H54 (cell line): ENCODE measurements at places on chromosomes 1 and 21.

- no peak for DNase-seq
Measured at GRCh38 chr1:84480650-84481049, 1.6 kb downstream of the RPF1 start.

GRCh38 chr1:181135815-181136737 is 47.6 kb downstream of the IER5 start:
- no peak for DNase-seq

GRCh38 chr21:29005696-29006095 is 13.0 kb upstream of the LTN1 start:
- DNase-seq = no peak

DNA sequence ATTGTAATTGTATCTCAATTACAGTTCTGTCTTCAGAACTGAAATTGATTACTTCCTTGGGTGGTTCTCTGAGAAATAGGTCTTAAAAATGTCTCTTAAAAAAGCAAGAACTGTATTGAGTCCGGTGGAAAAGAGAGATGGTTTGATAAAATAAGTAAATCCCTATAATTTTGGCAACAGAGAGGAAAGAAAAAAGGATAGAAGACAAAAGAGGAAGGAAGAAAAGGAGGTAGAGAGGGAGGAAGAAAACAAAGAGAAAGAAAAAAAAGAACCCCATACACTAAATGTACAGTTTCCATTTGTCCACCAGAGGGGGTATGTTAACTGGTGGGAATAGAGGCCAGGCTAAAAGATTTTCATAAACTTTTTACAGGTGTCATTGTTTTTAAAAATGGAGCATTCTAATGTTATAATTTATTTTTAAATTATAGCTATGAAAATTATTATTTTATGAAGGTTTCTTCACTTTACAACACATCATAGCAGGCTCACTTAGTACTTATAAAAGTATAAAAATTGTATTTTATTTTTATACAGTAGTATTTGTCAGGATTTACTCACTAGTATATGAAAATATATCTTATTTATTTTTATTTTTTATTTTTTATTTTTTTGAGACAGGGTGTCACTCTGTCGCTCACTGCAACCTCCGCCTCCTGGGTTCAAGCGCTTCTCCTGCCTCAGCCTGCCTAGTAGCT is 2.1 kb upstream of the UBE2T start:
- DNase-seq = no peak

DNA sequence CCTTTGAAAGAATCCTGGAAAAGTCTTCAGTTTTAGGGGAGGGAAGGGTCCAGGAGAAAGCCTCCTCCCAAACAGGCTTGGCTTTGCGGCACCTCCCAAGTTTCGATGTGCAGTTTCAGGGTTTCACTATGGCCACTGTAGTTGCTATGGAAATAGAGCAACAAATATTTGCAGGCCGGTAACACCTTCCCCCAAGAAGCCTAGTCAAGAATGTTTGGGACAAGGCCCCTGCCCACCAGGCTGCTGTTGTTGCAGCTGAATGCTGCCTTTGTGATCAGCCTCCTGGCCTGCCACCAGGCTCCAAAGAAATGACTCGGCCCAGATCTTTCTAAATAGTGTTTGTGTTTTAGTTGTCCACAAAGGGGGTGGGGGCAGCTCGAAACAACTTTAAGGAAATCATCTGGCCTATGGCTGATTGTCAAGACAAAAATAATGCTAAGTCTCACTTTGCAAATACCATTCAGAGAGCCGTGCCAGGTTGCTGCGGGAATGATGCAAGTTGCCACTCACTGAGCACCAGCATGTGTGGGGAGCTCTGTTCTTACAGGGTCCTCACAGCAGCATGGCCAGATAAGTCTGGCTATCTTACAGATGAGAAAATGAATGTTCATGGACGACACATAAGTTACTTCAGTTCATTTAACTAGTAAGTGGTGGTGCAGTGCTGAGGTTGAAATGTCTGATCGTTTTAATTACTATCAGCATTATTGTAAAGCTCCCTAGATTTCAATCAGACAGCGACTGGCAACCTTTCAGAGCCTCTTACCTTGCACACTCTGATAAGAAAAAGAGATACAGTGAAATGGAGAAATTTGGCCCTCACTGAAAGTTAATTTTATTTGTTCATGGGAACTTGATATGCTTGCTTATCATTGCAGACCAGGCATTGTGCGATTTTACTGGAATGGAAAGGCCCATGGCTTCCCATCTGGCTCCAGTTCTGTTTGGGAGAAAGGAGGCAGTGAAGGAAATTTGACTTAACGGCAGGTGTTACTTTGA is 91.2 kb upstream of the JUN start:
- DNase-seq = no peak

DNA sequence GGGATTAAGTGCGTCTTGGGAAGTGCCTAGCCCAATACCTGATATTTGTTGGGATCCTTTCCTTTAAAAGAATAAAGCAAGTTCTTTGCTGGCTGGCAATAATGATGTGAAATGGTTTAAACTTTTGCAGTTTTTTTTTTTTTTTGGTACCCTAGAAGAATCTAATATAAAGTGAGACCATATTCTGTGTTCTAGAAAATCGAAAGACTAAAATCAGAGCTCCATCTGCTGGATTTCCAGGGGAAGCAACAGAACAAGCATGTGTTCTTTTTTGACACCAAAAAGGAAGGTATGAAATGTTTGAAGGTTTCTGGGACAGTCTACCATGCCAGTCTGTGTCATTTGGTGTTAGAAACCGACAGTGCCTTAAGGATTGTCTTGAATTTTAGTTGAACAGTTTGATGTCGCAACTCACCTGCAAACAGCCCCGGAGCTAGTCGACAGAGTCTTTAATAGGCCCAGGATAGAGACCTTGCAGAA is 6.4 kb downstream of the UTP11 start:
- no peak for DNase-seq

GRCh38 chr1:86704972-86705664 is 742 bp downstream of the SH3GLB1 start:
- DNase-seq = peak; percentile 39

DNA sequence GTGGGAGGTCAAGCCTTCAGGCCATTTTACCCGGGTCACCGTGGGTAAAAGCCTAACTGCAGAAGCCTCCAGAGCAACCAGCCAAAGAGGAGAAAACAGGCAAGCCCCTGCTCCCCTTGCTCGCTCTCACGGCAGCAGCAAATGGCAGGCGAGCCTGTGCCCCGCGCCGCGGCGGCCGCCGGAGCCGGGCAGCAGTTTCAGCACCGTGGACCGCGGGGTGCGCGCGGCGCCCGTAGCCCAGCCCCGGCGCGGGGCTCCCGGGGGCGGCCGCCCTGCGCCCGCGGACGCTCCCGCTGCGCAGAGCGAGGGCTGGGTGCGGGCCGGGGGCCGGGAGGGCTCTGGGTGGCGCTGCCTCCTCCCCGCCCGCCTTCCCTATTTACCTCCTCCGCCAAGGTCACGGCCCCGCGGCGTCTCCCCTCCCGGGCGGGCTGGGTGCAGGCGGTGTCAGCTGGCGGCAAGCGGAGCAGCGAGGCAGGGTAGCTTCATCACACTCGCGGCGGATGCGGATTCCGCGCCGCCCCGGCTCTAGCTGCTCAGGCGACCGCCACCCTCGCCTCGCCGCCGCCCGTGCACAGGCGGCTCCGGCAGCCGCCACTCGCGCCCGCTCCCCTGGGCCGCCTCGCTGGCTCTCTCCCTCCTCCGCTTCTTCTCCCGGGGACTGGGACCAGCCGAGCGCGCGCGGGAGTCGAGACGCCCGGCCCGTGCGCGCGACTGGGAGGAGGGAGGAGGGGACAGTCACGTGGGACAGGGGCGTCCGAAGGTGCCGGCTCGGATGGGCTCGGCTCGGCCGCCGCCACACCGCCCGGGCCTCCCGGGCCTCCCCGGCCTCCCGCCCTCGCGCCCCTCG is at the start of gene RGS7:
RGS7 (minus strand) TSS at position 687 of the 847 bp plus-strand sequence.
- DNase-seq = peak; percentile 62

DNA sequence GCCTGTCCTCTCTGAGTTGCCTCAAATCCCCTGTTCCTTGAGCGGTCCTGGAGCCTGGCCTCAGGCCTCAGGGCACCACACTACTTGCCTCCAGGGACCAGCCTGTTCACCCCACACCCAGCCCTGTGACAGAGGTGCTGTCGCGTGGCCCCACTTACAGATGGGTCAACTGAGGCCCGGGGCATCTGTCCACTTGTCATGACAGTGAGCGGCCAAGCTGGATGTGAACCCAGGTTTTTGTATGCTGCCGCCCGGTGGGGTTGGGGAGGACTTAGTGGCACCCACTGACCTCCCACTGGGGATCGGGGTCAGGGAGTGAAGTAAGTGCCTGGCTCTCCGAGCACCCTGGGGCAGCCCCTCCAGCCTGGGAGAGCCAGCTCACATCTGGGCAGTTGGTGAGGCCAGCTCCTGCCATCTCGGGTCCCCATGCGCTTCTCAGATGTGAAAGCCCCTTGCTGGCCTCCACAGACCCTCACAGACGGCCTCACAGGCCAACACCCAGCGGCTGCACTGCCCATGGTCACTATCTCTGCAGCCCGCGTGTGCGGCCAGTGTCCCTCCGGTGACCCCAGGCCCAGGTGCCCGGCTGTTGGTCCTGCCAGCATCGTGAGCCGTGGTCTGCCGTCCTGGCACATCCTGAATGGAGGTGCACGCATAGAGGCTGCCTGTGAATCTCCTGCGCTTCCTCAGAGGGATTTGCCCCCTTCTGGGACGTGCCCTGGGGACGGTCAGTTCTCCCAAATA is 9.3 kb upstream of the FAAP20 start:
- DNase-seq = no peak

DNA sequence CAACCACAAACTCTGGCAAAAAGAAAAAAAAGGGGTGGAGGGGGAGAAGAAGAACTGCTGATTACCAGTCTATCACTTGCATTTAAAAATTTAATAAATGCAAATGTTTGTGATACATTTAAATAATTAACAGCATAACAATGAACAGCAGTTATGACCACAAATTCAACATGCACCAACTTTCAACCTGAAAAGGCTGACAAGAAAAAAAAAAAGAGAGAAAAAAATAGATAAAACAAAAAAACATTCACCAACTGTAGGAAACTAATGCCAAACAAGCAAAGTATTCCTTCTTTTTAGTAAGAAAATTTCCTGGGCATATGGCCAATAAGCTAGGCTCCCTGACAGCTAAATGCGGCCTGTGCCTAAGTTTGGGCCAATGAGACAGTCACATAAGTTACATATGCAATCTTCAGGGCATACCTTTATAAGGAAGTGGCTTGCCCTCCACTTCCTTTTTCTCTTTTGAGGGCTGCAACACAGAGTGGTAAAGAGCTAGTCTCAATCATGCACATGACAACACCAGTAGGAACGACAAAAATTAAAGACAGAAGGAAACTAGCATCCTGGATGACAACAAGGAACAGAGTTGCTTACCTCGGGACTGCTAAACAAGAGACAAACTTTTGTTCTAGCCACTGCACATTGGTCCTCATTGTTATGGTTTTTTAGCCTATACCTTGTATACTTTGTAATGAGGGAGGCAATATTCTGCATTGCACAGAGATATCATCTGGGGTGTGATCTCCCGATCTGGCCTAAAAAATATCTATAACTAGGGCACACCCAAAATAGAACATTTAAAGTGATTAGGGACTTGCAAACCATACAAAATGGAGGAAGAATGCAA is 24.2 kb upstream of the PHTF1 start:
- no peak for DNase-seq

- DNase-seq = no peak
Measured at GRCh38 chr1:92851729-92852128, 19.9 kb downstream of the RPL5 start.

GRCh38 chr1:155198547-155198906 is 9.2 kb downstream of the THBS3 start:
- DNase-seq = no peak

GRCh38 chr21:43608225-43608624 is 51.1 kb downstream of the HSF2BP start:
- no peak for DNase-seq

GRCh38 chr1:221740993-221741702 is 741 bp downstream of the DUSP10 start:
- DNase-seq = no peak

- no peak for DNase-seq
Measured at GRCh38 chr1:38178216-38178615, 131.6 kb upstream of the POU3F1 start.

DNA sequence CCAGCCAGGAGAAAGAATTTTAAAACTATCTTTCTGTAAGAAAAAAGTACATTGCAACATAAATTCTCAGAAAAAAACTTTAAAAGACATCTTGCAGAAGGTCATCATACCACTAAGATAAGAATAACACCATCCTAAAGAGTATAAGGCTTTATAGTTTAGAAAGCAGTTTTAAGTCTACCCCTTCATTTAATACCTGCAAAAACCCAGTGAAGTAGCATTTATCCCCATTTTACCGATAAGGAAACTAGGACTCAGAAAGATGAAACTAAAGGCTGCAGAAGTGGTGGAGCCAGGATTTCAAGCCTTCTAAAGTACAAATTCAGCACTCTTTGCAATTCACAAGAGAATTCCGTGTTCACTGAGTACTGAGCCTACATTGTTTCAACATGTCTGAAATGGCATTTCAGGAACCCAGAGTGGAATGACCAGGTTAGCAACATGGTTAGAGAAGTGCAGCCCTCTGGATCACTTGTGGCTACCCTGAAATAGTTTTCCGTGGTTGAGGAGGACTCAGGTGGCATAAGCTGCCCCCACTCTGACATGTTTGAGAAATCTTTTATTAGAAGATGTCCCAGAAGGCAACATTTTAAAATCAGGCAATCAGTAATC is 6.7 kb downstream of the MYCL start:
- no peak for DNase-seq

DNA sequence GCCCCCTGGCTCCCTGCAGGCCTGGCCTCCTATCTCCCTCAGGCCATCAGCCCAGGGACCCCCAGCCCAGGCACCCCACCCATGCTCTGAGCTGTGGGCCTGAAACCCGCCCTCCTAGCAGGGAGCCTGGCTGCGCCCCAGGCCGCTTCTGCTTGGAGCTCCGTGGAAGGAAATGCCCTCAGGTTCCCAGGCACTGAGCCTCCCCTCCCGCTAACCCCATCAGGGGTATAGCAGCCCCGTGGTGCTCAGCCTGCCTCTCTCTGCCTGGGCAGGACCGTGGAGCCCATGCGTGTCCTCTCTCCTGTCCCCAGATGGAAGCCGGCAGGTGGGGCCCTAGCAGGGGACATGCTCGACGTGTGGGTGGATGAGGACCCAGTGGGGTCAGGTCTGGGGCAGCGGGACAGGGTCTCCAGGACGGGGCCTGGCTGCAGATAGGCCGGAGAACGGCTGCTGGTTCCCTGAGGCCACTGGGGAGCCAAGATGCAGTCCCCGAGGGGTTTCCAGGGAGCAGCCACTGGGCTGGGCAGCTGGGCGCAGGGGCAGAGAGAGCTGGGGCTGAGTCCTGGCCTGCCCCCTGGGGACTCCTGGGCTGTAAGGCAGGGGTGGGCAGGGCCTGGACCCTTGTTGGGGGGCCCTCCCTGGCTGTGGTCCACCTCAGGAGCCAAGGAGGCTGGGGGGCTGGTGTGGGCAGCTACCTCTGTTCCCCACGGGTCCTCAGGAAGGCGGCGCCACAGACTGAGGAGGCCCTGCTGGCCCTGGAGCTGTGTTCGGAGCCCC is 75.5 kb downstream of the MORN1 start:
- no peak for DNase-seq

GRCh38 chr1:244204004-244204403 is 152.9 kb downstream of the ZBTB18 start:
- no peak for DNase-seq
